ENCODE measurements at places on chromosomes 16 and 17.
A peak's percentile ranks its signal among the peaks of the same experiment; 100 is the strongest.

DNA sequence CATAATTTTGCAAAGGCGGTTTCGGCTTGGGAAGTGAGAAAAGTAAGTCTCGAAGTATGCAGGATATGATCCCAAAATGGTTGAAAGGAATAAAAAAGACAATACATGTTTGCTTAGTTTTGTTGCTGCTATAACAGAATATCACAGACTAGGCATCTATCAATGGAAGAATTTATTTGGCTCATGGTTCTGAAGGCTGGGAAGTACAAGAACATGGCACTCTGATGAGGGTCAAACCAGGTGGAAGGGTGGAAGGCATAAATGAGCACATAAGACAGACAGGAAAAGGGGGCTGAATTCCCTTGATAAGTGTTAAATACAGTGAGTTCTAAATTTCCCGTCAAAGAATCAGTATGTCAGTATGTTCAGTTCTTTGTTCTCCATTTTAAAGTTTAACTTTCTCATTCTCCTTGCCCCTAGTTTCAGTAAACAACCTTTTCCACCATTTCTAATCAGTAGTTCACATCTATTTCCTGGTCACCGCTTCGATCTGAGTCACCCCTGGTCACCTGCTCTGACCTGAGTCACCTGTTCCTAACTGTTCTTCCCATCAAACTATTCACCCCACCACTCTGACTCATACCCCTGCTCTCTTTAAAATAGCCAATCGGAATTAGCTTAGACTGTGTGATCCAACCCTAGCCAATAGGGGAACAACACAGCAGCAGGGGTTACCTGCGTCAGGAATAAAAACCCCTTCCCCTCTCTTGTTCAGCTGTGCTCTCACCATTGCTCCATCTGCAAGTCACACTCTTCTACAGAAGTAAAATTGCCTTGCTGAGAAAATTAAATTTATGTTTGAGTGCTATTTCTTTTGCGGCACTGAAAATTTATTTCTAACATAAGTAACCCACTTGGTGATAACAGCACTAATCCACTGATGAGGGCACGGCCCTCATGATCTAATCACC, 240.8 kb downstream of the STX8 start:
- no peak for DNase-seq

DNA sequence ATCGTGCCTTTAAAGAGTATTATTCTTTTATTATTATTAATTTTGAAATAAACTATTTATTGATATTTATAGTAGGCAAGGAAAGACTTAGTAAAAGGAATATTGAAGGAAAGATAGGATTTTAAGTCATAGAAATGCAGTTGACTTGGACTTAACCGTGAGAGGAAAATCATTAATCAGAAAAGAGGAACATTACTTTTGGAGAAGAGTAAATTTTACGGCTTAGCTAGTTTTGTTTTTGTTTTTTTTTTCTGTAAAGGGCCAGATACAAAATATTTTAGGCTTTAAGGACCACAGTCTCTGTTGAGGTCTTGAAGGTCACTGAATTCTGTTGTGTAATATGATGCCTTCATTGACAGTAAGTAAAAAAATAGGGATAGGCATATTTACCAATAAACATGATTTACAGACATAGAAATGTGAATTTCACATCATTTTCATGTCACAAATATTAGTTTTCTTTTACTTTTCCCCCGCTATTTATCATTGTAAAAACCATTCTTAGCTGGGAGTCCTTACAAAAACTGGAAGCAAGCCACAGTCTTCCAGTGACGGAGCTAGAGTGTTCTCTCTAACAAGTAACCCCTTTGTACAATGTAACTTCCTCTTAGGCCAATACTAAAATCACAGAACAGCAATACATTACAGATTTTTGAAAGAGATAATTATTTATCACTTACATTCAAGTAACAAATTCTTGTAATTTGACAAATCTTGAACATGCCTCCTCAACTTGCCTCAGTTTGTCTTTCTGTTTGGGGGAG, 2.3 kb upstream of the KCNJ16 start:
- DNase-seq, result no peak

DNA sequence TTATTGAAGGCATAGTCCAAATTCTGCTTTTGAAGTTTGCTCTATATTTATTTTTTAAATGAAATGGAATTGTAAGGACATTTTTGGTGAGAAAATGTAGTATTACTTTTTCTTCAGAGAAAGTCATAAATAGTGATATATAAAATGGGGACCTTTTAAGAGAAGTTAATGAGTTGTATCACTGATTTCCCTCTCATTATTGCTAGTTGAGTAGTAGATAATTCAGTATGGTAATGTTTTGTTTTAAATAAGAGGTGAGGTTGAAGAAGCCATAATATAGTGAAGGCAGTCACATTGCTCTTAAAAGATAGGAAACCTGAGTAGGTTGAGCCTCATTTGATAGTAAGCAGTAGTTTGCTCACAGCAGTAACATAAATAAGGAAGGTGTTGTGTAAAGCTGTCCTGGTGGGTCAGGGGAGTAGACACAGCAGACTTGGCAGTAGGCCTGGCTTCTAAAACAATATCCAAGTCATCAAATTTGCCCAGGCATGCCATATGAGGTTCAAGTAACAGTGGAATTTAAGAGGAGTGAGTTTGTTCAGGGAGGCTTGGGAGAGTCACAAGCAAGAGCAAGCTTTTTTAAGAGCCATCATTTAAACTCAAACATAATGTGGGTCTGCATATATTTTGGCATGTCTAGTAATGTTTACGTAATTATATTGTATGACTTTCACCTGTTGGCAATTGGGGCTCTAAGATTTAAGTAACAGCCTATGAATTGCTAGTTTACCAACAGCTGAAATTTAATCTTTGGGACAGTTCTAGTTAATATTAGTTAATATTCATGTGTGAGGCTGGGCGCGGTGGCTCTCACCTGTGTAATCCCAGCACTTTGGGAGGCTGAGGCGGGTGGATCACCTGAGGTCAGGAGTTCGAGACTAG, 6.5 kb downstream of the NFATC3 start:
- peak; percentile 59 for DNase-seq

DNA sequence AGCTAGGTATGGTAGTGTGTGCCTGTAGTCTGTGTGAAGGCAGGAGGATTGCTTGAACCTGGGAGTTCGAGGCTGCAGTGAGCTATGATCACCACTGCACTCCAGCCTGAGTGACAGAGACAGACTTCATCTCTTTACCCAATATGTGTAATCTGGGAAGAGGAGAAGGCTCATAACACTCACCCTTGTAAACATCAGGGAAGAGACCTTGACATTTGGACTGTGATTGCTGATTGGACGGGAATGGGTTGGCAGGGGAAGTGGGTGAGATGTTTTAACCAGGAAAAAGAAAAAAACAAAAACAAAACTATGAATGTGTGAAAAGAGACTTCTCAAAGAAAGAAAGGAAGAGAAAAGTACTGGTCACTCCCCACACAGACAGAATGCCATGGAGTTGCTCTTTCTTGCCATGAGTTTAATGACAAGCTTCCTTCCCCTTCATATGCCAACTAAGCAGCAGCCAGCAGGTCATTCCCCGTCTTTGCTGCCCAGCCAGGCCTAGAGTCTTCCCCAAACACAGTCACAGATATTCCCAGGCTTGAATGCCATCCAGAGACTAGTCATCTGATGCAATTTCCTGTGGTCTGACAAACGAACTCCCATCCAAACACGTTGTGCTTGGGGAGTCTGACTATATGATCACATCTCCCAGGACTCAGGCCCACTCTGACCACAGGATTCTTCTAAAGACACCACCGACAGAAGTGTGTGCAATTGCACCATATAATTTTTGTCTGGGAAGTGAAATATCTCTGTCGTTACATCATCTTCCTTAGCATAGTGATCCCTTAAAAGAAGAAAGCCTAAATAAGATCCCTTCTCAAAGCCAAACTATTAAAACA, 3.6 kb upstream of the XAF1 start:
- DNase-seq, result no peak

- no peak for DNase-seq
Observed at GRCh38 chr17:9306086-9306485, 269.5 kb downstream of the STX8 start.

DNA sequence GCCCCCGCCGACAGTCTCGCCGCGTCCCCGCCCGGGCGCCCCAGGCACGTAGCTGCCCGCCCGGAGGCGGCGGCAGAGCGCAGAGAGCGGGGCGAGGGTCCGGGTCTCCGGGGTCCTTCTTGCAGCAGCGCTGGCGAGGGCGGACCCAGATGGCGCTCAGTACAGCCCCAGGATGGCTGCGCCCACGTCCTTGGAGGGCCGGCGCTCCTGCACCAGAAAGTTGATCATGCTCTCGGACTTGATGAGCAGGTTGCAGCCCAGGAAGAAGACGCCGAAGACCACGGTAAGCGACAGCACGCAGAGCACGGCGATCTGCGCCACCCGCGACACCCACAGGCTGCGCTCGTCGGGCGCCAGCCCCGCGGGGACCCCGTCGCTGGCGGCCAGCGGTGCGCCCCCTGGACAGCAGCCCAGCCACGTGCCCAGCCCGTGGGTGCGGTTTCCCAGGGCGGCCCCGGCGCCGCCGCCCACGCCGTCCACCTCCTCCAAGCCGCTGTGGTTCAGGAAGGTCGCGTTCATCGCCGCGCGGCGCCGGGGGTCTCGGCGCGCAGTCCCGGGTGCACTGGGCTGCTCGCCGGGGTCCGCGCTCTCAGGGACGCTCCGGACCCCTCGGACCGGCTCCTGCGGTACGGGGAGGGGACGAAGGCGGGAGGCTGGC, 435 bp downstream of the RPRML start:
- no peak for DNase-seq

- no peak for DNase-seq
Observed at GRCh38 chr17:63290784-63291183, 155.3 kb downstream of the CYB561 start.

DNA sequence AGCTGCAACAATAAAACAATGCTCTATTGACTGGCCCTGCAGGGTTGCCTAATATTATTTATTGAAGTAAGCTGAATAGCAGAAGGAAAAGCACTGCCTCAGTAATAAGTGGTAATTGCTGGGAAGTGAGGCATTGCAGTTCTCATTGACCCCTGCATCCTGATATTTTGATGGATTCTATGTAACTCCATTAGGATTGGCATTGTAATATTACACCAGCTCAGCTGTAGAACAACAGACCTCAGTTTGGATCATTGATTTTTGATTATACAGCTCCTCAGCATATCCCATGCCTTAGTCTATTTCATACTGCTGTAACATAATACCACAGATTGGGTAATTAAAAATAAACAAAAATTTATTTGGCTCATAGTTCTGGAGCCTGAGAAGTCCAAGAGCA, 650.6 kb upstream of the SALL1 start:
- no peak for DNase-seq

- DNase-seq, result no peak
Observed at GRCh38 chr17:76473541-76473985, 6.2 kb downstream of the AANAT start.

DNA sequence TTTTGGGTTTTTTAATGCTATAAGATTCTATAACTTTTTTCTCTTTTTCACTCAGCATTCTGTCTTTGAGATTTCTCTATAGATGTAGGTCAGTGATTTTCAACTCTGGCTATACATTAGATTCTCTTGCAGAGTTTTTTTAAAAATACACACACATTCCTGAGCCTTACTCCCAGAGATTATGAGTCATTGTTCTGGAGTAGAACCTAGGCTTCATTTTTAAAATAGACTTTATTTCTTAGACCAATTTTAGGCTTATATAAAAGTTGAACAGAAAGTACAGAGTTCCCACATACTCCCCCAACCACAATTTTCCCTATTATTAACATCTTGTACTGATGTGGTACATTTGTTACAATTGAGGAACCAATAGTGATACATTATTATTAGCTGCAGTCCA, 63.3 kb downstream of the CYB561 start:
- no peak for DNase-seq

DNA sequence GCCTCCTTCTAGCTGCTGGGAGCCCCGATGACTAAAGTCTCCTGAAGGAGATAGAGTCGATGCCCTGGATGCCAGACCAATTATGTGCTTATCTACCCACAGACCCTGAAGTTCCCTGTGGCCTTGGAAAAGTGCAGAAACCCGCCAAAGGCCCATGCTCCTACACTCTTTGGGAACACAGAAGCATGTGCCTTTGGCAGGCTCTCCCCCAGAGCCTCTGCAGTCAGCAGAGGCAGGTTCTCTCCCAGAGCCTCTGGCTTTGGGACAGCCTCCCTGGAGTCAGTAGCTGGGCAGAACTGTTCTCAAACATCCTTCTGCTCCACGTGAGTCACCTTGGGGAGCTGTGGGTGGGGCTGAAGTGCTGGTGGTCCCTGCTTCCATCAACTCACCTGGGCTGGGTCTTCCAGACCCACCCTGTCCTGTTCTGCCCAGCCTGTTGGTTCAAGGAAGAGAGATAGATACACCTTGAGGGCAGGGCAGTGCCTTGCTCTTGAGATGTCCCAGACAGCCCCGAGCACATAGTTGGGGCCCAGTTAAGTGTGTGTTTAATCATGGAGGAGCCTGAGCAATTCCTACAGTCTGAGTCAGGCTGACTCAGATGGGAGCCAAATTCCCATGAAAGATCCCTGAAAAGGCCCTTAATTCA, 3.2 kb upstream of the CDK5RAP3 start:
- no peak for DNase-seq

All from NCI-H2107 (cell line).